Adrenal gland (tissue), 19 donors: ENCODE measurements at places on chromosomes 5 and 9. TPM values are rescaled to one million over a fixed set of nuclear protein-coding genes. Genes with fewer than 3 reads are reported as not detected.

DNA sequence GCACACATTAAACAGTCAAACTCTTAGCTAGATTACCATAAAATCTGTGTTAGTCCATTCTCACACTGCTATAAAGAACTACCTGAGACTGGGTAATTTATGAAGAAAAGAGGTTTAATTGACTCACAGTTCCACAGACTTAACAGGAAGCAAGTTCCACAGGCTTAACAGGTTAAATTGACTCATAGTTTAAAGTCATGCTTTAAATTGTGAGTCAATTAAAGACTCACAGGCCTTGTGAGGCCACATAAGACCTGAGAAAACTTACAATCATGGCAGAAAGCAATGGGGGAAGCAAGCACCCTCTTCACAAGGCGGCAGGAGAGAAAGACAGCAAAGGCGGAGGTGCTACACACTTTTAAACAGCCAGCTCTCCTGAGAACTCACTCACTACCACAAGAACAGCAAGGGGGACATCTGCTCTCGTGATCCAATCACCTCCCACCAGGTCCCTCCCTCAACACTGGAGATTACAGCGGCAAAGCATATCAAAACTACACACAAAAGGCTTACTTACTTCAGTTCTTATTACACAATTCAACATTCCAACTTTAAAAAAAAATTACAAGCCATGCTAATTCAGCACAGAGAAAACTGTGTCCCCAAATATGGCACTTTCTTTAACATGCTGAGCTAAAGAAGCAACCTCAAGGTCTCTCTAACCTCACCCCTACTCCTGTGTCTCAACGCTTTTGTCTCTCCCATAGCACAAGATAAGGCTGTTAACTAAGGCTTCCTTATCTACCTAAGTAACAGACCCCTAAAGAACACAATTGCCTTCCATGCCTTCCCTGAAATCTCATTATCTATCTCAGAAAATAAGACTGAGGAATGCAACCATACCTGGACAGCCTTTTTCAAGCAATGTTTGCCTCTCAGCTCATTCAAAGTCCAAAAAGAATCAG is 805.1 kb downstream of the NR2F1-AS1 start:
- no peak for DNase-seq

GRCh38 chr9:88077071-88077617 is 61.1 kb downstream of the SPATA31C2 start:
- no peak for DNase-seq

- no peak for DNase-seq
Observed at GRCh38 chr5:73615085-73615484, 10.9 kb upstream of the ARHGEF28 start.

ARHGEF37 gene
- 1.8 TPM for polyA plus RNA-seq
